ENCODE measurements at places on chromosomes 16 and 17. TPM values are rescaled to one million over a fixed set of nuclear protein-coding genes. Genes with fewer than 3 reads are reported as not detected.

DNA sequence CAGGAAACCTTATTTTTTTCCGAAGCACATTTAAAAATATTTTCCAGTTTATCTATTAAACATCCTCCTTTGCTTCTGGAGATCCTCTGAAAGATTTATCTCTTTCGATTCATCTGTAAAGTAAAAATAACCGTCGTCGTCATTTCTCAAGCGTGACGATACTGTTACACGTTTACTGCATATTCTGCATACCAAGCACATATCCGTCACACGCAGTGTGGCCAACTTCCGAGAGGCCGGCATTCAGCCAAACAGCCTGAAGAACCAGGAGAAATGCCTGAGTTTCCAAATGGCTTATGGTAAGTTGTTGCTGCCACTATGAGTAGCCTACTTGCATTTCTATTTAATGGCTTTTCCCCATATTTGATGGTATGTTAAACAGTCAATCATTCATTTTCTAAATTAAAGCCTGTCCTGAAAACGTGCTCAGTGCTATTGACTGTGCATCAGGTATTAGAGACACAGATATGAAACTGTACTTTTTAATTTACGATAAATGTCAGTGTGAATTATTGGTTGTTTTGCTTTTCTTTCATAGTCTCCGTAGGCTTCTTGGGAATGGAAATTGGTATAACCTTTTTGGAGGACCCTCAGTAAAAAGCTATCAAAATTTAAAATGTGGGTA, 275.7 kb downstream of the WWOX start:
- H3K4me3 ChIP-seq = no peak overlapping the region
- H3K27ac ChIP-seq = no peak overlapping the region
- no peaks in the 10 kb centered on the region for H3K27me3 ChIP-seq
- peaks cover 8% of the 10 kb centered on the region for H3K36me3 ChIP-seq

DNA sequence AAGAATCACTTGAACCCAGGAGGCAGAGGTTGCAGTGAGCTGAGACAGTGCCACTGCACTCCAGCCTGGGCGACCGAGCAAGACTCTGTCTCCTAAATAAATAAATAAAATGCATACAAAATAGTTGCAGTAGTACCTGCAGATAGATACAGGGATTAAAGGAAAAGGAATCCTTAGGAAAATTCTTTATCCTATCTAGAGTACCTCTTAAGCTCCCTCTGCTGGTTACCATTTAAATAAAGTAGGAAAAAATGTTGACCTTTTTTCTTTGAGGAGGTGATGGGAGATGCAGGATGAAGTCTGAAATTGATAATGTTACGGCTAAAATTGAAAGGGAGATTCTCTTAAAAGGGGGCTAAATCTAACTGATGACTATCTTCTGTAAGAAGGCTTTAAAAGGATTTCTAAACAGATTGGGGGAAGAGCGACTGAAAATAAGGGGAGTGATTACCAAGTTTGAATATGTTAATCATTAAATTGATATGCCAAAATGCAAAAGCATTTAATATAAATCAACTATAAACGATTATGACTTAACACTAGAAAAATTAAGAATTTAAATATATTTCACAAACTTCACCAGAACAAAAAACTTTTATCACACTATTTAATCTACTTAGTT, 29.4 kb downstream of the C16orf87 start:
- DNase-seq = no peak
- H3K4me3 ChIP-seq = no peak overlapping the region
- no peaks in the 10 kb centered on the region for H3K27me3 ChIP-seq
- H3K36me3 ChIP-seq = peaks cover 24% of the 10 kb centered on the region

- peak; percentile 51 for DNase-seq
- H3K4me3 ChIP-seq = peak within 1 kb of the TSS; percentile 49
- H3K27me3 ChIP-seq = peaks cover 1% of the 10 kb centered on the region
- H3K36me3 ChIP-seq = no peaks in the 10 kb centered on the region
- no peak within 1 kb of the TSS for H3K27ac ChIP-seq
- no peaks in the 10 kb centered on the region for H3K4me1 ChIP-seq
These were observed at the start of gene PRSS21 for GRCh38 chr16:2816751-2817339. Gene PRSS21 (plus strand): TSS chr16:2817237. CDS start chr16:2817269, 32 bp downstream.

Gene ANKS4B
- not detected for total RNA-seq

Gene CACNG5
- total RNA-seq = not detected

GRCh38 chr17:7304179-7304578, 3.2 kb upstream of the EIF5A start:
- no peak for DNase-seq
- H3K27ac ChIP-seq = no peak overlapping the region
- peaks cover 11% of the 10 kb centered on the region for H3K4me1 ChIP-seq
- H3K27me3 ChIP-seq = no peaks in the 10 kb centered on the region

Gene TBX4
- total RNA-seq = not detected

Gene PRR29
- total RNA-seq = 2.5 TPM

GRCh38 chr17:41803049-41804020, 8.4 kb downstream of the P3H4 start:
- H3K27ac ChIP-seq = no peak overlapping the region
- H3K27me3 ChIP-seq = no peaks in the 10 kb centered on the region
- H3K4me3 ChIP-seq = no peak overlapping the region
- no peaks in the 10 kb centered on the region for H3K36me3 ChIP-seq

DNA sequence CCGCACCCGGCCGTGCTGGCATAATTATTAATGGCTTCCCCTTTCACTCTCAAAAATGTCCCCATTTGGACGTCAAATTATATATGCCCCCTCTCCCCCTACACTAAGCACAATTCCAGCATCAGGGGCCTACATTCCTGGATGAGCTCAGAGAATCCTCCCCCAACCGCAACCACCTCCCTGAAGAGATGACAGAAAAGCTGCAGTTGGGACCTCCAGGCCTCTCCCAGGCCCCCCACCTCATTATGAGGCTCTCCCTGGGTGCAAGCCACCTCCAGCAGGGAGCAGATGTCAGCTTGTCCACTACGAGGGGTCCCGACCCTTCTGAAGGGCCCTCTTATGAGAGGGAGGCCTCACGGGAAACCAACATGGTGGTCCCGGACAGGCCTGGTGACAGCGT, 18.5 kb upstream of the NCBP3 start:
- no peak overlapping the region for H3K27ac ChIP-seq
- no peak for DNase-seq
- no peak overlapping the region for H3K4me3 ChIP-seq
- H3K4me1 ChIP-seq = no peaks in the 10 kb centered on the region

Gene KRTAP9-2
- not detected for total RNA-seq

GRCh38 chr17:61179380-61179806, 220.2 kb upstream of the TBX2 start:
- no peak overlapping the region for H3K4me3 ChIP-seq
- H3K27me3 ChIP-seq = no peaks in the 10 kb centered on the region
- no peak for DNase-seq
- no peaks in the 10 kb centered on the region for H3K36me3 ChIP-seq
- no peaks in the 10 kb centered on the region for H3K4me1 ChIP-seq

DNA sequence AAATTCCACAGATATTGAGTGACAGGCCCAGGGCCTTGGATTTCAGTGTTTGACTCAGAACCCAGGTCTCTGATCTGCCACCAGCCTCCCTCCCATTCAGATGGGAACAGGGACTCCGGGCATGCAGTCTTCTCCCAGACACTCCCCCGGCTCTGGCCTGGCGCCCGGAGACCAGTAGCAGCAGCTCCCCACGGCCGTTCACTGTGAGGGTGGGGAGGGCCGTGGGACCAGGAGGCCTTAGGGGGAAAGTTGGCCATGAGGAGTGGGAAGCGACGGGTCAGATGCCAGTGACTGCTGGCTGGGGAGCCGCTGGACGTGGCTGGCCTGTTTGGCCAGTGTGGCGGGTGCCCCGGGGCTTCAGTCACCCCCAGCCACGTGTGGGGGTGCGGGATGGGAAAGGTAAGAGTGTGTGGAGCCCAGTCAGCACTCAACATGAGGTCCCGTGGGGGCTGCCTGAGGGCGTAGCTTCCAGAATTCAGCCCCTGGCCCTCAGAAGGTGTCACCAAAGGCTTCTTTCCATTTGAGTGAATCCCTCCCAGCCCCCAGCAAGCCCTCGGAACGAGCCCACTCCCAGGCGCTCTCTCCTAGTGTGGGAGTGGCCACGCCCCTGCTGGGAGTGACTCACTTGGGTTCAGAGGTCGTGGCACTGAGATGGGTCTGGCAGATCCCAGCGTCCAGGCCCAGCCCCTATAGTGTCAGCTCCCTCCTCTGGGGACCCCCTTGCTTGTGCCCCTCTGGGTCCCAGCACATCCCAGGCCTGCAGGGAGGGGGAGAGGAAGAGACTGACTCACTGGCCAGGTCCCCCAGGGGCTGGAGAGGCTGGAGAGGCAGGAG, 309.4 kb downstream of the SEC14L1 start:
- H3K4me1 ChIP-seq = peaks cover 43% of the 10 kb centered on the region
- H3K27me3 ChIP-seq = no peaks in the 10 kb centered on the region
- peaks cover 74% of the 10 kb centered on the region for H3K36me3 ChIP-seq
- peak overlapping the region; percentile 84 for H3K4me3 ChIP-seq
- H3K27ac ChIP-seq = peak overlapping the region; percentile 96

GRCh38 chr16:53753431-53753830, 49.5 kb downstream of the FTO start:
- no peaks in the 10 kb centered on the region for H3K27me3 ChIP-seq
- no peak overlapping the region for H3K27ac ChIP-seq

Gene SEZ6L2
- total RNA-seq = 0.13 TPM

- no peak for DNase-seq
- H3K36me3 ChIP-seq = no peaks in the 10 kb centered on the region
- no peak overlapping the region for H3K4me3 ChIP-seq
- peaks cover under 1% of the 10 kb centered on the region for H3K4me1 ChIP-seq
- no peak overlapping the region for H3K27ac ChIP-seq
- H3K27me3 ChIP-seq = peaks cover 16% of the 10 kb centered on the region
These were observed 8.1 kb downstream of the MEIOB start for GRCh38 chr16:1863681-1864460.

DNA sequence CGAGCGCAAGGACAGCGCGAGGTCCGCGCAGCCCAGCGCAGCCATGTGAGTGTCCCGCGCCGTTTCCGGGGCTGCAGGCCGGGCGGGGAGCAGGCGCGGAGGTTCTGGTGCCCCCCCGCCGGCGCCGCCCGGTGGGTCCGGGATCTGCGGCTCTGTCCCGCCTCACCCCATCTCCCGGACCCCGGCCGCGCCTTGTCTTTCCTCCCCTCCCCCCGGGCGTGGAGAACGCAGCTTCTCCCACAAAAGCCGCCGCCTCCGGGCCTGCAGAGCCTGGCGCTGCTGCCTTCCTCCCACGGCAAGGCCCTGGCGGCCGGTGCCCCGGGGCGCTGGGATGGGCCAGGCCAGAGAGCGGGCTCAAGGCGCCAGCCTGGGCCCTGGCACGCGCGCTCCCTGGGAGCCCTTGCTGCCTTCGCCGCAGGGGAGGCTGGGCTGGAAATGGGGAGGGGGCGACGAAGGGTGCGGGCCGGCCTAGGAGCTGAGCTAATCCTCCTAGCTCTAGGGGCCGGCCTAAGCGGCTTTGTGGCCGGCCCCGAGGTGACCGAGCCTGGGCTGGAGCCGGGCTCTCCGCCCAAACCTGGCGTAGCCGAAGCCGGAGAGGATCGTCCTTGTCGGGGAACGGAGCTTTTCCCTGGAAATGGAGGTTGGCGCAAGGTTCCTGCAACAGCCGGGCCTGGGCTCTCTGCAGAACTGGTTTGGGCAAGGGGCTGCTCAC, 397 bp downstream of the RIPOR1 start:
- DNase-seq = peak; percentile 40
- H3K4me1 ChIP-seq = peaks cover 15% of the 10 kb centered on the region
- H3K4me3 ChIP-seq = peak overlapping the region; percentile 68
- H3K36me3 ChIP-seq = no peaks in the 10 kb centered on the region
- H3K27me3 ChIP-seq = peaks cover 27% of the 10 kb centered on the region

Gene GPR179
- 0.07 TPM for total RNA-seq

Gene ZMYND15
- total RNA-seq = not detected

All from activated CD8-positive, alpha-beta T cell treated with anti-CD3 and anti-CD28 coated beads for 36 hours (primary cell).